ENCODE measurements at places on chromosomes 12 and 14. TPM values are rescaled to one million over a fixed set of nuclear protein-coding genes. Genes with fewer than 3 reads are reported as not detected.

The IFI27 gene
- 54.5 TPM for total RNA-seq

The ZDHHC22 gene
- not detected for total RNA-seq

DNA sequence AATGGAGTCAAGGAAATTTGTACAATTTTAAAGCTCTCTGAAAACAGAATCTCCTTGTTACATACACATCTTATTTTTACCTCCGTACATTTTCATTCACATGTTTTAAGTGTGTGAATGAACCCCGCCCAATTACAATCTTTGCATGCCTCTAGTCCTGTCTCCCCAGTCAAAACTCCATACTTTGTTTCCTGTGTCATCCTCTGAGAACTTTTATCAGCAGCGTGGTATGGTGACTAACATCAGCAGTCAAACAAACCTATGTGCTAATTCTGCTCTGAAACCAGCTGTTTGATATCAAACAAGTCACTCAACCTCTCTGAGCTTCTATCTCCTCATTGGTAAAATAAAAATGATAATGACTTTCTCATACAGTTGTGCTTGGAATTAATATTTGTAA, 15.8 kb upstream of the ERGIC2 start:
- no peak for DNase-seq

GRCh38 chr12:27970401-27971120, 2.0 kb downstream of the PTHLH start:
- DNase-seq: peak; percentile 13

- peak; percentile 45 for DNase-seq
Observed at GRCh38 chr12:18284386-18284785, 23.1 kb downstream of the PIK3C2G start.

All from dermis microvascular lymphatic vessel endothelial cell (primary cell).